Karpas-422 (cell line): ENCODE measurements at places on chromosomes 3 and 15.

DNA sequence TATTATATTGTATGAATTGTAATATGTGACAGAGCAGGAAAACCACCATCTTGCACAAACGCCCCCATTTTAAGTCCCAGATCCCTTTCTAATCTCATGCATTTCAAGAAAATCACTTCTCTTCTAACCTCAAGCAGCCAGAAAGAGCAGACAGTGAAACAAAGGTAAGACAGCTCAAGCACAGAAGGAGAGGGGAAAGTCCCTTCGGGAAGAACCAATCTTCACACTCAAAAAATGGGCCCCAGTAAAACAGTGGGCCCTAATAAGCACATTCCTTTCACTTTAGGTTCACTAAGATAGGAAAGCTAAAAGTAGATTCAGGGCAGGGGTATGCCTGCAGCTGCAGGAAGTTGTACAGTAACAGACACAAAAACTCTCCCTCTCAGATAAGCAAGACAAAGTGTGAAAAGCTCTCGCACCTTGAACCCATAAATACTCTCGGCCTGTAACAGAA is 1268.7 kb downstream of the SI start:
- no peak for DNase-seq

GRCh38 chr3:17936736-17937480 is 194.5 kb upstream of the TBC1D5 start:
- DNase-seq = no peak

- DNase-seq = no peak
Measured at GRCh38 chr15:26050984-26051383, 187.9 kb upstream of the ATP10A start.

GRCh38 chr15:40338921-40339620 is 1.7 kb downstream of the CCDC9B start:
- DNase-seq = no peak

DNA sequence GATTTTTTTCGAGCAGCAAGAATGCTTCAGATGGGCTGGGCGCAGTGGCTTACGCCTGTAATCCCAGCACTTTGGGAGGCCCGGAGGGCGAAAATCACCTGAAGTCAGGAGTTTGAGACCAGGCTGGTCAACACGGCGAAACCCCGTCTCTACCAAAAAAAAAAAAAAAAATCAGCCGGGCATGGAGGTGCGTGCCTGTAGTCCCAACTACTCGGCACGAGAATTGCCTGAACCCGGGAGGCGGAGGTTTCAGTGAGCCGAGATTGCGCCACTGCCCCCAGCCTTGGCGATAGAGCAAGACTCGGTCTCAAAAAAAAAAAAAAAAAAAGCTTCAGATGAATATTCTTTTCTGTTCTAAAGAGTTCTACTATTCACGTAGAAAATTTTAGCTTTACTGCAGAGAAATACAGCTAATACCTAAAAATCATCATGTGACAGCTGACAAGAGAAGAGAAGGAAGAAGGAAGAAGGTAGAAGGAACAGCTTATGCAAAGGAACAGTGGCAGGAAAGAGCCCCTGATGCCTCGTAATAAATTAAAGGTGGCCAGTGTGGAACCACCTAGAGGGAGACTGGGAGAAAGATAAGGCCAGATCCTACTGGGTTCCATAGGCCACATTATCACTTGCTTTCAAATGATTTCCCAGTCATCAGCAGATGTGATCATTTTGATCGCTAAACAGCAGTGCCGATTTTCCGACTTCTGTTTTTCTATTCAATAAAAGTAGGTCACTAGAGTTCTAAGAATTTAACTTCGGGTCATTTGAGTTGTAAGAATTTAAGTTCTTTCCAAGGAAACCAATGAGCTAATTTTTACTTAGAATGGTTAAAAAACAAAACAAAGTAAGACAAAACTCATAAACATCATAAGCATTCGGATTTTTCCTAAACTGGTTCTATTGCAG is 1.5 kb downstream of the CMTM6 start:
- peak; percentile 67 for DNase-seq

DNA sequence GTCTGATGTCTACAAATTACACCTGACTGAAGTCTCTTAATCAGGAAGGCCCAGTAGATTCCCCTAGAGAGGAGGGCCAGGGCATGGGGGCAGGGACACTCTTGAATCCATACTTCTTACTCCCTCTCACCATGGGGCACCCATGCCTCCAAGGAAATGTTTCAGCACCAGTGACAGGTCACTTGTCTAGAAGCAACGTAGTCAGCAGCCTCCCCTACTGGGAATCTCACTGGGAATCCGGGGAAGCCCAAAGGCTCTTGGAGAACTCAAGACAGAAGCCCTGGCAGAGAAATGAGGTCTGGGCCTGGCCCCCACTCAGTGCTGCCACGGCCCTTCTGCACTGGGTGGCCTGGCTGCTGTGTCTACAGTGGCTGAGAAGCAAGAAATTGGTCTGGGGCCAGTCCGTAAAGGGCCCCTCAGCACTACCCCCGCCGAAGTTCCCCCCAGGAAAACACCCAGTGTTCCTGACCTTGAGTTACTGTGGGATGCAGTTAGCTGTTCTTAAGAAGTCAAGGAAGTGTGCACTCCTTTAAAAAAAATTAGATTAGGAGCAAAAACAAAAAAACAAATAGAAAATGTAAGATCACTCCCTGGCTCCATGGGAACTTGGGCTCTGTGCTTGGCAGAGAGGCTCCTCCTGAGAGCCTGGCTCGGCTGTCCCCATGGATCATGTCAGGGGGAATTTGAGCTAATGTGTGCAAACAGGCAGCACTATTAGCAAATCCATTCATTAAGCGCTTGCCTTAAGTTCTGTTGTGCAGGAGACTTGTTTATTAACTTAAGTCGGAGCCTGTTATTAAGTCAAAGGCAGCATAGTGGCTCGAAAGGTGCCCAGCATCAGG is 5.4 kb upstream of the LINGO1 start:
- DNase-seq = no peak

- DNase-seq = no peak
Measured at GRCh38 chr15:92394309-92395097, 822 bp downstream of the ST8SIA2 start.
